Neural progenitor cell (in vitro differentiated cells): ENCODE measurements at places on chromosomes 5 and 9. TPM values are rescaled to one million over a fixed set of nuclear protein-coding genes. Genes with fewer than 3 reads are reported as not detected.

DNA sequence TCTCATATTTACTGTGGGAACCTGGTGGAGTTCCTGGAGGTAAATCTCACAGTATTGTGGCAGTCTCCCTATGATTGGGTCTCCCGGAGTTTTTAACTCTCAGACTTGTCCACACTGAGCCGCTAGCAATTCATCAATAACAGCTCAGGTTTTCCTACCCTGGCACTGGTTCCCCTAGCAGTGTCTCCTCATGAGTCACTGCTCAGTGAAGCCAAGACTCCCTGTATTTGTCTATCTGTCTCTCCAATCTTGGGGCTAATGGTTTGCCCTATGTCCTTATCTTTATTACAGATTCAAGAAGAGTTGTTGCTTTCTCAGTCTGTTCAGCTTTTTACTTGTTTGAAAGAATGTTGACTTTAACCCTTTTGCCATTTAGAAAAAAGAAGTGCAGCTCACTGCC is 176.7 kb upstream of the FGF10 start:
- DNase-seq = no peak

GRCh38 chr9:99544526-99544925 is 277.2 kb upstream of the NR4A3 start:
- no peak for DNase-seq

Gene BTF3
- 519 and 885 TPM in 2 replicates for total RNA-seq

DNA sequence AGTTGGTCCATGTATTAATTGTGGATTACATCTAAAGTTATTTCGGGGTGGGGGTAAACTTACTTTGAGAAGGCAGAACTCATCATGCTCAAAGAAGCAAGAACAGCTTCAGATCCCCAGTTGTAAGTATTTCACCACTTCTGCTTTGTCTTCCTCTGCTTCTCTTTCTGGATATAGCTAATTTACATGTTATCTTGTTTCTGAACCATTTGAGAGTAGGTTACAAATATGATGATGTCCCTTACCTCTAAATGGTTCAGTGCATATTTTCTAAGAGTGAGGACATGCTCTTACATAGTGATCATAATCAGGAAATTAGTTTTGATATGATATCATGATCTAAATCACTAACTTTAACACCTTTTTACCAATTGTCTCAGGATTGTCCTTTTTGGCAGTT is 11.9 kb downstream of the TRIO start:
- no peak for DNase-seq

DNA sequence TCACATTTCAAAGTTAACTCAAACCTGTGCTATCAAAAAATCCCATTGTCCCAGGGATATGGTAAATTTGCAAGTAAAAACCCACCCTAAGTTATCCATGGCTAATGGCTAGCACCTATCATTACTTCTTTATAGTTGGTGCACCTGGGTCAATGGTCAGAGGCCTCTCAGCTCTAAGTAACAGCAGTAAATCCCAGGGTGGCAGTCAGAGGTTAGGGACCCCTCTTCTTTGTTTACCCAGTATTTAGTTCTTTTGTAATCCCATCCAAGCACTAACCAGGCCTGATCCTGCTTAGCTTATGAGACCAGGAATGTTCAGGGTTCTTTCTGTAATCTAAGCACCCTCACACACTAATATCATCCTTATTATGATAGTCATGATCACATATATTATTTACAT is 52.1 kb upstream of the WWC1 start:
- DNase-seq = peak; percentile 40

Gene QRFP
- not detected in 2 replicates for total RNA-seq

Gene IGIP
- total RNA-seq = 0.59 and 1.6 TPM in 2 replicates

DNA sequence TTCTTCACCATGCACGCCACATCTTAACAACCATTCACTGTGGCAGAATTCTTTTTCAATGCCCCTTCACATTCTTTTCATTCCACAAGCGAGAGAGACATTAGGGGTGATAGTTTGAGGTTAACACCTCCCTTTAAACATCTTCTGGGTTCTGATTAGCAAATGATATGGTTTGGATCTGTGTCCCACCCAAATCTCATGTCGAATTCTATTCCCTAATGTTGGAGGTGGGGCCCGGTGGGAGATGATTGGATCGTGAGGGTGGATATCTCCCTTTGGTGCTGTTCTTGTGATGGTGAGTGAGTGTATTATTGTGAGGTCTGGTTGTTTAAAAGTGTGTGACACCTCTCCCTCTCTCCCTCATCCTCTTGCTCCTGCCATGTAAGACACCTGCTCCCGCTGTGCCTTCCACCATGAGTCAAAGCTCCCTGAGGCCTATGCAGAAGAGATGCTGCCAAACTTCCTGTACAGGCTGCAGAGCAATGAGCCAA is 46.1 kb upstream of the RAI14 start:
- no peak for DNase-seq

DNA sequence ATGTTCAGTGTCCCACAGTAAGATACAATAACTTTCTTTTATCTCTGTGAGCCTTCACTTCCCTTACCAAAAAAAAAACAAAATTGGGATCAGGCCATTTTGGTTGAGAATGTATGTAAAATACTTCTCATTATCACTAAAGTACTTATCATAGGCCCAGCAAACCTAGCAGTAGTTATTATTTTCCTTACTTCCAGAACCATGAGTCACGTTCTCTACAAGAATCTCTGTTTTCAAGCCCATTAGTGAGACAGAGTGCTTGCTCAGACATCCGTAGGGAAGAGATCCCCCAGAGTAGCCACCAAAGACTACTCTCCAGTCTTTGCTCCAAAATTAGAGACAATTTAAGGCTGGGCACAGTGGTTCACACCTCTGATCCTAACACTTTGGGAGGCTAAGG is 103.9 kb upstream of the NR5A1 start:
- DNase-seq = no peak

DNA sequence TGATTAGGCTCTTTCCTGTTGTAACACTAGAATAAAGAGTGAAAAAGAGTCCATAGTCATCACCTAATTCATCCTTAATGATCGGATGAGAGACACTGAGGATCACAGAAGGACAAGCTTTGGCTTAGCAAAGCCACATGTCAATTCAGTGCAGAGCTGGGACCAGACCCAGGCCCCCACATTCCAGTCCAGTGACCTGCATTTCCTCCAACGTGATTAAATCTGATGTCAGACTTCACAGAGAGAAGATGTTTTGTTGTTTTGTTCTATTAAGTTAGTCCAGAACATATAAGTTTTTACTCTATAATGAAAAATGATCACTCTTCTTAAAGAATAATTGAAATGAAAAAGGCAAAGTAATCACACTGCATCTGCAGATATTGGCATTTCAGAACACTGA is 377.9 kb upstream of the PAPPA start:
- peak; percentile 18 for DNase-seq

DNA sequence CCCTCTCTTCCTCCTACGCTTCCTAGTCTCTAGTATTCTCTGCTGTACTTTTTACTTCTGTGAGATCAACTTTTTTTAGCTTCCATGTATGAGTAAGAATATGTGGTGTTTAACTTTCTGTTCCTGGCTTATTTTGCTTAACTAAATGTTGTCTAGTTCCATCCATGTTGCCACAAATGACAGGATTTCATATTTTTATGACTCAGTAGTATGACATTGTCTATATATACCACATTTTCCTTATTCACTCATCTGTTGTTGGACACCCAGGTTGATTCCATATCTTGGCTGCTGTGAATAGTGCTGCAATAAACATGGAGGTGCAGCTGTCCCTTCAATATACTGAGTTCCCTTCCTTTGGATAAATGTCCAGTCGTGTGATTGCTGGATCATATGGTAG is 34.8 kb downstream of the FGD3 start:
- no peak for DNase-seq

DNA sequence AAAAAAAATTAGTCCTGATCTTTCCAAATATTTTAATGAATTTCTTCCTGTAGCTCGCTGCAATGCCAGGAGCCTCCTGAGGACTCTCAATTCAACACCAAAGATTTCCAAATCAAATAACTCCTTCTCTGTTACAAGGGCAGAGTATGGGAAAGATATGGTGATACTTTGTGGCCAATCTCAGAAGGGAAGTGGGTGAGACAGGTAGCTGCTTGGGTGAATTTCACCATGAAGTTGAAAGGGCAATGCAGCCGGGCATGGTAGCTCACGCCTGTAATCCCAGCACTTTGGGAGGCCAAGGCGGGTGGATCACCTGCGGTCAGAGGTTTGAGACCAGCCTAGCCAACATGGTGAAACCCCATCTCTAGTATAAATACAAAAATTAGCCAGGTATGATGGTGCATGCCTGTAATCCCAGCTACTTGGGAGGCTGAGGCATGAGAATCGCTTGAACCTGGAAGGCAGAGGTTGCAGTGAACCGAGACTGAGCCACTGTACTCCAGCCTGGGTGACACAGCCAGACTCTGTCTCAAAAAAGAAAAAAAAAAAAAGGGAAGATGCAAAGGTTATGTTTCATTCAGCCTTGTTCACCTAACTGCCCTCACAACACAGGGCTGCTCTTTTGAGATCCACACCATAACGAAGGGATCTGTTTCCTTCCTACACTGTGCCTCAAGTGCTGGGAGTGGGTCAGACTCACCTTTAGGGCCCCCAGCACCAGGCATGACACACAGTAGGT is 58.6 kb downstream of the PTPN3 start:
- no peak for DNase-seq

GRCh38 chr5:16160706-16161105 is 18.9 kb downstream of the MARCHF11 start:
- peak; percentile 85 for DNase-seq

Gene DCTN4
- total RNA-seq = 50.0 and 65.8 TPM in 2 replicates

Gene SH3GL2
- 1.2 and 1.6 TPM in 2 replicates for total RNA-seq

DNA sequence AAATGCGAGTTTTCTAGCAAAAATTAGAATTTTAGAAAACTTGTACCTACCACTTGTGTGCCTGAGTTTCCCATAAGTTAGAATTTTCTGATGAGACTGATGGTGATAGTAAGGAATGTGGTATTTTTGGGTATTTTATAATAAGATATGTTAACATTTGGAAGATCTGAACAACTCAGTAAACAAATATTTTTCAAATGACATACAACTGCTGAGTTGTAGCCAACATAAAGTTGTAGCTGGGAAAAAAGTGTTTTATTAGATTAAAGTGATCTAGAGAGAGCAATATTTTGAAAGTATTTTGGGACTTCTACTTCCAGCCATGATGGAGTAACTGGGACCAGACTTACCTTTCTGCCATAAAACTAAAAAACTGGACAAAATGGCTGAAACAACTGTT is 37.9 kb downstream of the GEMIN5 start:
- DNase-seq = no peak

- no peak for DNase-seq
These were observed 40.7 kb upstream of the FYB1 start for GRCh38 chr5:39260095-39260494.

Gene SLC45A2
- 0.06 TPM in 1 of 2 replicates, not detected in the other for total RNA-seq

DNA sequence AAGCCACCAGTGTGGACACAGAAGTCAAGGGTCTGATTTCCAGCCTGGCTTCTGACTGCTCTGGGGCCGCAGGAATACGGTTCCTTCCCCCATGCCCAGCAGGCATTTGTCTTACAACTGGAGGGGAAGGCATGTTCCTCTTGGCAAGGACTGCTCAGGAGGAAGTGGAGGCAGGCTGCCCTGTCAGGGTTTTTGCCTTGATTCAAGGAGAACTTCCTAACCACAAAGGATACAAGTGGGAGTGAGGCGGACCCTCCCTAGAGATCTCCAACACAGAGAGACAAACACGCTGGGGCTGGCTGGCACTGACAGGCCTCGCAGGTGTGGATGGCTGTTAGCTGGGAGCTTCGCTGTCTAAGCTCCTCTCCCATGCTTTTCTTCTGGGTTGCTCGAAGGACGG is 19.1 kb downstream of the TGFBI start:
- no peak for DNase-seq

Gene IRX2
- 13.7 and 15.4 TPM in 2 replicates for total RNA-seq

DNA sequence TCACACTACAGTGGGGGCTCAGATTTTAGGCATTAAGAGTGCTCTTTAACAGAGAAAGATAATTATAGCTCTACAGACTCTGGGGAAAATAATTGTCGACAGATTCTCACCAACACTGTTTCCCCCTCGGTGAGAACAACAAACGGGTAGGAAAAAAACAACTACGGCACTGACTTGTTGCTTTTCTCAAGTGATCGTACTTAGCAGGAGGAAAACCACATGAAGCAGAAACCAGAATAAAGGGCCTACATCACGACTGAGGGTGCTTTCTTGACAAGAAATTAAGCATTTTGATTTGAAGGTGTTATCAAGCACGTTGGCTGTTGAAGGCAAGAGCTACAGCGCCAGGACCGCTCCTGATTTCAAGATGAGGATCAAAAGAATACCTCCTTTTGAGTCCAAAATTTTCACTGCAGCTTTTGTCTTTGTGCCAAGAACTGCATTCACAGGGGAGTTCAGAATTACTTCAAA is 27.2 kb upstream of the CER1 start:
- DNase-seq = peak; percentile 9

Gene CLIC3
- not detected in 2 replicates for total RNA-seq

Gene EDIL3
- total RNA-seq = 7.8 and 13.8 TPM in 2 replicates

DNA sequence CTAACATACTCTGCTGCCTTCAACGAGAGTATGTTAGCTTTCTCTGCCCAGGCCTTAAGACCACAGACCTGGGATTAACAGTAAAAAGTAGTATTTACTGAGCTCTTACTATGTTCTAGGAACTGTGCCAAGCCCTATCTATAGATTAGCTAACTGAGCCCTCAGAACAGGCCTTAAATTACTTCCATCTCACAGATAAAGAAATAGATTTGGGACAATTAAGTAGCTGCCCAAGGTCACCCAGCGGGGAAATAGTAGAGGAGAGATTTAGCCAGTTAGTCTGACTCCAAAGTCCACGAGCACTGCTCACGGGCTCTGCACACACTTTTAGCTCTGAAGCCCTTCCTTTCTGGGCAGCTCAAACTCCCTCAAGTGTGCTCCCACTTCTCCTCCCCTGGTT is 64.5 kb upstream of the EQTN start:
- no peak for DNase-seq

Gene HTR4
- total RNA-seq = 0.06 TPM in 1 of 2 replicates, not detected in the other

- no peak for DNase-seq
These were observed 297.0 kb upstream of the SLC24A2 start for GRCh38 chr9:20085842-20086241.

GRCh38 chr5:20224966-20225365 is 237.0 kb upstream of the CDH18 start:
- DNase-seq = no peak
